Vagina (tissue), 2 donors: ENCODE measurements at places on chromosomes 2 and 18. TPM values are rescaled to one million over a fixed set of nuclear protein-coding genes. Genes with fewer than 3 reads are reported as not detected.

DNA sequence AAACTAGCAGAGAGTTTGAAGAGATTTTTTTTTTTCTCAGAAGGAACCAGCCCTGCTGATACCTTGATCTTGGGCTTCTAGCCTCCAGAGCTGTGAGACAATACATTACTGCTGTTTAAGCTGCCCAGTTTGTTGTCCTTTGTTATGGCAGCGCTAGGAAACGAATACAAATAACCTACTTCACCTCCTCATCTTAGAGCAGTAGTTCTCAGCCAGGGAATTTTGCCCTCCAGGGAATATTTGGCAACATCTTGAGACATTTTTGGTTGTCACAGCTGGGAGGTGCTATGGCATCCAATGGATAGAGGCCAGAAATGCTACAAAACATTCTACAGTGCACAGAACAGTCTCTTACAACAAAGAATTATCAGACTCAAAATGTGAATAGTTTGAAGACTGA lies 43.9 kb upstream of the BCL11A start:
- no peaks in the 10 kb centered on the region for H3K27me3 ChIP-seq
- DNase-seq = no peak
- no peaks in the 10 kb centered on the region for H3K4me1 ChIP-seq
- no peaks in the 10 kb centered on the region for H3K36me3 ChIP-seq
- H3K4me3 ChIP-seq = no peak overlapping the region

The MROH2A gene
- total RNA-seq = not detected

The GREB1L gene
- total RNA-seq = 0.98 TPM

GRCh38 chr2:238657132-238658053 lies 190.5 kb upstream of the TWIST2 start:
- H3K27ac ChIP-seq = no peak overlapping the region
- no peak for DNase-seq
- peaks cover 9% of the 10 kb centered on the region for H3K4me1 ChIP-seq
- H3K36me3 ChIP-seq = no peaks in the 10 kb centered on the region
- no peak overlapping the region for H3K4me3 ChIP-seq

GRCh38 chr2:212677466-212677865 lies 138.9 kb upstream of the ERBB4 start:
- DNase-seq = no peak
- H3K36me3 ChIP-seq = no peaks in the 10 kb centered on the region
- H3K4me3 ChIP-seq = no peak overlapping the region

DNA sequence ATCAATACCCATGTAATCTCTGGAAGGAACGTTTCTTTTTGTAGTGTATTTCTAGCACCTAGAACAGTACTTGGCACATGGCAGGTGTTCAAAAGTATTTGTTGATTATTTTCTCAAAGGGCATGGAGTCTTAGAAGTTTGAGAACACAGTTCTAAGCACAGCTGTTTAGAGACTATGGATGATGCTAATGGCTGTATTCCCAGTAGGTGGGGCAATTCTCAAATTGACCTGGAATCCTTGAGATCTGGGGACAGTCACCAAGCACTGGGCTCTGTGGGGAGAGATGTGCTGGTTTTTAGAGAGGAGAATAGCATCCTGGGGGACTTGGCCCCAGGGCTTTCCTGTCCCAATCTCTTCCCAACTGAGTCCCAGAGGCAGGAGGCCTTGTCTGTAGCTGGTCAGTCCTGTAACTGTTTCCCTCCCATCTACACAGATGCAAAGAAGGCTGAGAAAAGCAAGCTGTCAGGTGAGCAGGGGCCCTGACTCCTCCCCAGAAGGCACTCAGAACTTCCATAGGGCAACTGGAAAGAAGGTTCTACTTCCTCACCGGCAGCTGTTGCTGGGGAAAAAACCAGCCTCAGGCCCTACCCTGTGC lies 17.5 kb upstream of the IL36G start:
- H3K27ac ChIP-seq = no peak overlapping the region
- no peak overlapping the region for H3K4me3 ChIP-seq
- no peaks in the 10 kb centered on the region for H3K4me1 ChIP-seq
- H3K27me3 ChIP-seq = no peaks in the 10 kb centered on the region
- no peak for DNase-seq
- H3K36me3 ChIP-seq = no peaks in the 10 kb centered on the region

- peaks cover 6% of the 10 kb centered on the region for H3K4me1 ChIP-seq
- no peaks in the 10 kb centered on the region for H3K36me3 ChIP-seq
- no peaks in the 10 kb centered on the region for H3K27me3 ChIP-seq
- H3K27ac ChIP-seq = no peak overlapping the region
These were observed 368.5 kb upstream of the NT5C1B start for GRCh38 chr2:18957909-18958308.

The ACADL gene
- total RNA-seq = 10.6 TPM

DNA sequence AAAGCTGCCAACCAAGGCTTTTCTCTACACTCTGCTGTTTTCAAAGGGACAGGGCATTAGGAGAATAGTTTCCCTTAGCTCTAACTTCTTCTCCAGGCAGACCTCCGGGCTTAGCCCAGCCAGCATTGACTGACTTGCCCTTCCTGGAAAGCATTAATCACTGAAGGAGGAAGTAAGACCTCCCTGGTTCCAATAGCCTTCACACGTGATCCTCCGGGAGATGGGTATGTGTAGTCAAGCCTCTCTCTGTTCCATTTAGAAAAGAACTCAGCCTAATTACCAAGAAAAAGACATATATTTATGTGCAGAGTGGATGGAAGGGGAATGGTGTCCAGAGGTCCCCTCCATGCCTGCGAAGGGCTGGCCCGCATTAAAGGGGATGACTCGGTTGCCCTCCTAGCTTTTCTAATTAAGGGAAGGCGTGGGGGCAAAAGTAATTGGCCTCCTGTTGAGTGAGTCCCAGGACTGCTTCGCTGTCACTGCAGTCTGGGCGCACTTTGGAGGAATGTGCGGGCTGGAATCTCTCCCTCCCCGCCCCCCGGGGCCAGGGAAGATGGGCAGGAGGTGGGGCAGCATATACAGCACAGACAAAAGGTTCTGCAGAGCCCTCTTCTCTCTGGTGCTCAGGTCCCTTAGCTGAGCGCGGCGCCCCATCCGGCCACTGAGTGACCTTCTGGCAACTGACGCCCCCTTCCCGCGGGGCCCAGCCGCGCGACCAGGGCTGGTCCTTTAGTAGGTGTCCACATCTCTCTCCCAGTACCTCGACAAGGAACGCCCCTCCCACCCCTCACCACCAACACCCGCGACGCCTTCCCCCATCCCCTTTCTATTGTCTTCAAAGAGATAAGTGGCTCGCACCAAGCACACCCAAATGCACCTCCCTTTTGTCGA lies 686.0 kb downstream of the NRXN1 start:
- no peak overlapping the region for H3K27ac ChIP-seq
- no peaks in the 10 kb centered on the region for H3K27me3 ChIP-seq
- no peak for DNase-seq
- H3K4me3 ChIP-seq = no peak overlapping the region
- no peaks in the 10 kb centered on the region for H3K4me1 ChIP-seq
